ENCODE measurements at places on chromosomes 4 and X.

- DNase-seq: peak; percentile 7
Observed at GRCh38 chr4:135777361-135777760, 1575.8 kb upstream of the PABPC4L start.

DNA sequence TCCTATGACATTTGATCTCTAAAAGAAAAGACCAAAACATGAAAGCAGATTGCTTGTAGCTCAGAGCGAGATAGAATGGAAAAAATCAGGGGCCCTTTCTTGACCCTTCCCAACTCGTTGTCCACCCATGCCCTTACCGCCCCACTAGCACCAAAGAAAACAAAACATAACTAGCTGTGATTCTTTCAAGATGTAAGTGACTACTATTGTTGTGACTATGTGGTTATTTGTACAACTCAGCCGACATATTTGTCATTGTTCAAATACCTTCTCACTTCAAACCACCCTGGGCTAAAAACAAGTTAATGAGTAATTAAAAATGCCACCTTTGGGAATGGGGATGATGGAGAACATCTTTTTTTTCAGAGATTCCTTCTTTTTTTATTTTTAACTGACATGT lies 171.2 kb upstream of the GPC4 start:
- DNase-seq: no peak

DNA sequence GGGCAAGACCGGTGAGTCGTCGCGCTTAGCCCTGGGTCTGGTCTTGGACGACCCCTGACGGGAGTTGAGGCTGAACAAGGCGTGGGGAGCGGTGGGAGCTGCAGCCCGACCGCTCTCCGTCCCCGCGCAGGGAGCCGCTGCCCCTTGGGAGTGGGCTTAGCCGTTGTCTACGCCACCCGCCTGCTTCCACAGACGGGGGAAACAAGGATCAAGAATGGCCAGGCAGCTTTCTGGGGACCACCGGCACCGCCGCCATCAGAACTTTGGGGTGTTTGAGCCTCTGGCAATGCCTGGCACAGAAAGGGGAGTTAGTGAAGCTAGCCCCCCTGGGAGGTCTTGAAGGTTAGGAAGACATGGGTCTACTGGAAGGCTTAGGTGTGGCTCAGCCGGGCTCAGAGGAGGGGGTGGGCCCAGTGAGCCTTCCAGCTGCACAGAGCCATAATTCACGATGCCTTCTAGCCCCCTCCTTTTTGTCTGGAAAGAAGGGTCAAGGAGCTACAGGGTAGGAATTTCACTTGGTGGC lies 583 bp downstream of the RASL11B start:
- DNase-seq: no peak

DNA sequence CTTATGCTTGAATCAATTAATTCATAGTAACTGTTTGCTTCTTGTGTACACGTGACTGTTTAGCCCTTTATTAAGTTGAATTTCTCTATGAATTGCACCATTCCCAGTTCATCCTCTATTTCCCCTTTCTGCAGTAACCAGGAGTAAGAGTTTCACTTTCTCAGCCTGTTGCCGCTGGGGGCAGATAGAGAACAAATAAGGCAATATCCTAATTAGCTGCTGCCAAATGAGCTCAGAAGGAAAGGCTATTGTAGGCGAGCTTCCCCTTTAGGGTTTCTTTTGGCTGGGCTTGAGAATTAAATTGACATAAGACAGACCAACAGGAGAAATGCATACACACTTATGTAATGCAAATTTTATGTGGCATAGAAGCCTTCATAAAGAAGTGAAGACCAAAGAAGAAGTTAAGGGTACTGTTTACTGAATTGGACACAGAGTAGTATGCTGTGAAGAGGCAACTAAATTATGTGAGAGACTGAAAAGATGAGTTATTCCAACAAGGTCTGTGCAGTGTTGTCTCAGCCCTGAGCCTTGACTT lies 1594.7 kb downstream of the TECRL start:
- no peak for DNase-seq

- DNase-seq: no peak
Observed at GRCh38 chrX:17323397-17323796, 51.6 kb upstream of the NHS start.

DNA sequence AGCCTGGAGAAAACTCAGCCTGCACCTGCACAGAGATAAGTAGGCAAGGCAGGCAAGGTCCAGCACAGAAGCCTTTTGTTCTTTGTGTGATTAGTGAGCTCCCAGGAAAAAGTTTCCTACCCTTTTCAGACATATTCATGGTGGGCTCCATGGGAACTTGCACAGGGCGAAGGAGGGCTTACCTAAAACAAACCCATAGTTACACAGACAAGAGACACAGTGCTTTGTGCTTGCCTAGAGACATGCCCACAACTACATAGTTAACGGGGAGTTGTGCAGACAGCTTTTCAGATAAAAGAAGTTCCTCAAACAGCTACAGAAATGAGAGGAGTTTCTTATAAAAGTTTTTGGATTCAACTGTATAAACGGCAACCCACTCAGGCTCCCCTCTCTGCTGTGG lies 180.5 kb downstream of the GLUD2 start:
- no peak for DNase-seq

GRCh38 chr4:8330821-8331574 lies 61.4 kb downstream of the HTRA3 start:
- no peak for DNase-seq

All from NCI-H1092 treated with DMSO at 0.1 percent for 48 hours (cell line).